ENCODE measurements at places on chromosomes 7 and 10. TPM values are rescaled to one million over a fixed set of nuclear protein-coding genes. Genes with fewer than 3 reads are reported as not detected.

DNA sequence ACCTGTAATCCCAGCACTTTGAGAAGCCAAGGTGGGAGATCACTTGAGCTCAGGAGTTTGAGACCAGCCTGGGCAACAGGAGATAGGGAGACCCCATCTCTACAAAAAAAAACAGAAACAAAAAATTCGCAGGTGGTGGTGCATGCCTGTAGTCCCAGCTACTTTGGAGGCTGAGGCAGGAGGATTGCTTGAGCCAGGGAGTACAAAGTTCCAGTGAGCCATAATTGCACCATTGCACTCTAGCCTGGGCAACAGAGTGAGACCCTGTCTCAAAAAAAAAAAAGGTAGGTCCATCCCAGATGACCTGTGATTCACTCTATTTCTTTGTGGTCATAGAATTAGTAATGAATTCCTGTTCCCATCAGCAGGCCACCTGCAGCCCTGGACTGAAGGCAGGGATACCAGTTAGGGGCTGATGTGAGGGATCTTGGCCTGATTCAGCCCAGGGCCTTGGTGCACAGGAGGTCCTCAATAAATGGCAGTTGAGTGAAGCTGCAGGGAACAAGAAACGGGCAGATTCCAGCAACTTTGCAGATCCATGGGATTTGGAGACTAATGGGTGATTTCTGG lies at the start of gene MYH16:
MYH16 (plus strand) TSS at position 364 of the 570 bp plus-strand sequence.
- DNase-seq, result no peak

The TMEM140 gene
- polyA plus RNA-seq, result 16.9 TPM

GRCh38 chr7:80070391-80070790 lies 64.2 kb upstream of the GNAI1 start:
- DNase-seq, result peak; percentile 37

DNA sequence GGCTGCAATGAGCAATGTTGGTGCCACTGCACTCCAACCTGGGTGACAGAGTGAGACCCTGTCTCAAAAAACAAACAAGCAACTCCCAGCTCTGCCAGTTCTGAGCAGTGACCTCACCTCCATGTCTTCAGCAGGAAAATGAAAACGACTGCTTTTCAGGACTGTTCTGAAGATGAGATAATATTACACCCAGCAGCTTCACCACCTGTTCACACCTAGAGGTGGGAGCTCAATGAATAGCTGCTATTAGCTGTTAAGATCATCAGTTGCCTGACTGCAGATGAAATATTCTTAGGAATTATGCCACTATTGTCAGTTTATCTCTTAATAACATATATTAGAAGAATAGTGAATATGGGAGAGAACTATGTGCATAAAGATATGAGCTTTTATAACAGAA lies 48.4 kb upstream of the CYTH3 start:
- no peak for DNase-seq

The PRLHR gene
- not detected for polyA plus RNA-seq

DNA sequence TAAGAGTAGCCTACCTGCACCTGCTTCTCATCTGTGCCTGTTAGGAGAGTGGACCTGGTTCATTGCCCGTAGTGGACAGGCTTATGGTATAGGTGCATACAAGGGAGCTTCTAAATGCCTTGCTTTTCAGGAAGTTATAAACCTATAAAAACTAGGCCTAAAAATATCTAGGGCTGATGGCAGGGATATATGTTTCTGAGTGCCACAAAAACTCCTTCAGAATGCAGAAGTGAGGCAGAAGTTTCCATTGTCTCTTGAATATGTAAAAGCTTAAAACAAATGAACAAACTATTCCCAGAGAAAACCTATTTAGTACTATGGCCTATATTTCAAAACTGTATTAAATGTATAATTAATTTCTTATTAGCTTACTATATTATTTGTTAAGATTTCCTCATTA lies 91.8 kb downstream of the RNLS start:
- DNase-seq, result no peak

DNA sequence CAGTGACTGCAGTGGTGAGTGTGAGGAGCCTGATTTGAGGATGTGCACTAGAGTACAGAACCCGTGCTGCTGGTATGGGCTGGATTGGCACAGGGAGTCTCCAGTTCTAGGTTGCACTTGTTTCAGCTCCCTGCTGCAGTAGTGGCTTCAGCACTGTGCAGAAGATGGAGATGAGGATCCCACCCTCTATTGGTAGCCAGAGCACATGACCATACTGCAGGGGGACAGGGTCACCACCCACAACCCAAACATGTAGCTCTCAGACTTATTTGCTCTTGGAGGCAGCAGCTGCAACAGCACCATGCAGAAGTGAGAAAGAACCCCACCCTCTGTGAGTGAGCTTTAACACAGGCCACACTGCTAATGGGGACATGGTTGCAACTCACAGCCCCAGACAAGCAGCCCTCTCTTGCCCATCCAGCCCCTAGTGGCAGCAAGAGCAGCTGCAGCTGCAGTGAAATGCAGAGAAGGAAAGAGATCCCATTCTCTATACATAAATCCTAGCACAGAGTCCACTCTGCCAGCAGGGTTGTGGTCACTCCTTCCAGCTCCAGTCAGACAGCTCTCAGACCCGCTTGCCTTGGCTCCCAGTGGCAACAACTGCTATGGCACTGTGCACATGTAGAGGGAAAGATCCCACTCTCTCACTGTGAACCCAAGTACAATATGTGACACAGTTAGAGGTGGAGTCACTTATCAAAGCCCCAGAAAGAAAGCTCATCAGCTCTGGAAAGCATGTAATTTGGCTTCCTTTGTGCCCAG lies 51.4 kb upstream of the SCIN start:
- DNase-seq, result no peak

The RBP3 gene
- polyA plus RNA-seq, result 0.10 TPM
